ENCODE measurements at places on chromosomes 2 and 18.

DNA sequence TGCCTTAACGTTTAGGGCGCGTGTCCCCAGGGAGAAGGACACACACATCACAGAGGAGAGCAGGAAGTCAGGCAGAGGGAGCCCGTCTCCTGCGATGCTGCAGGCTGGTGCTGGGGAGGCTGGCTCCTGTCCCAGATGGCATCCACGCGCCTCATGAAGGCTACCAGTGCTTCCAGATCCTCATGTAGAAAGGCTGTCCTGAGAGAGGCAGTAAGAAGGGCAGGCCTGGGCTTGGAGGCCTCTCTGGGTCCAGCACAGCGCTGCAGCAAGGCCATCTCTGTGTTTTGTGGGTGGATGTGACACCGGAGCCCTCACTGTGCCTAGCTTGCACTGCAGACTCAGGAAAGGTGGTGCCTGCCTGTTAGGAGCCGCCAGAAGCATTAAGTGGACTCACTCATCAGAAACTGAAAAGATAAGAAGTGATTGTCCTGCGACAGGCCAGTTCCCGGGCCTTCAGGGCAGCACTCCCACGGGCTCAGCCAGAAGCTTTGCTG, 62.7 kb downstream of the FAM168B start:
- DNase-seq: no peak

DNA sequence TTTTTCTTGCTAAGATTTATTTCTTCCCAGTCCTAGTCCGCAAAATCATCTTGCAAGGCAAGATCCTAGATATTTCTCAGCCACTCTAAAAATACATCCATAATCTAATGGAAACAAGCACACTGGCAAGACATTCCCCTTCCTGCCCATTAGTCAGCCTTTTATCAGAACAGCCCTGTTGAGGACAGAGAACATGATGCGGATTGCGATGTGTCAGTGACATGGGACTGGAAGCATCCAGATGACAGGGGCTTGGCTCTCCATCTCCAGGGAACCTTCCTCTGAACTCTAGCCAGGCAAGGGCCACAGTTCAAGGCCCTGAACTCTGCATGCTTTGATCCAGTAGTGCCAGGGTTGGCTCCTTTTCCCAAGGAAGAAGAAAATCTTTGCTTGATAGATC, 70.0 kb downstream of the VSNL1 start:
- no peak for DNase-seq

DNA sequence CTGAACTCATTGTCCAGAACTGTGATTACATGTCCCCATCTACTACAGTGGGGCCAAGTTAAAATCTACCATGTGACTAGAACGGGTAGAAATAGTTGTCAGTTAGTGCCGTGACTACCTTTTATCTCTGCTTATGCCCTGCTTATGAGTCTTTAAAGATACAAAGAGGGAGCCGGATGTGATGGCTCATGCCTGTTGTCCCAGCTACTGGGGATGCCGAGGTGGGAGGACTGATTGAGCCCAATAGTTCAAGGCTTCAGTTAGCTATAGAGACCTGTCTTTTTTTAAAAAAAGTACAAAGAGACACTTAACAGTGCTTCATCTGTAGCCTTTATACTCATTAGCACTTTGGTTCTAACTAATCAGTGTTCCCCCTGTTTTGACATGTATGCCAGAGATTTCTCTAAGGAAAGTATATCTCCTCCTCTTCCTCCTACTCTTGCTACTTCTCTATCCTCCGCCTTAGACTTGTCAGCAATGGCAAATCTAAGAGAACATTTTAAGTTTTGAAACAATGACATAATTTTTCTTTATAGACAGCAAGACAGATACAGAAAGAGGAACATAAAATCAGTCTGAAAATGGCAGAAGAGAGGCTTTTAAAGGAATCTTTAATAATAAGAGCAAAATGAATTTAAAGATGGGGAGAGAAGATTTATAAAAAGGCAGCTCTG, 45.0 kb downstream of the NBEAL1 start:
- no peak for DNase-seq

- DNase-seq: no peak
Observed at GRCh38 chr18:37754141-37754540, 188.5 kb upstream of the CELF4 start.

GRCh38 chr18:58699551-58699950, 28.3 kb downstream of the MALT1 start:
- DNase-seq: no peak

GRCh38 chr18:56112013-56112749, 524.2 kb upstream of the TCF4 start:
- peak; percentile 41 for DNase-seq

- DNase-seq: no peak
Observed at GRCh38 chr18:29629493-29630036, 1413.0 kb downstream of the DSC3 start.

- no peak for DNase-seq
Observed at GRCh38 chr2:121346859-121347258, 61.9 kb upstream of the TFCP2L1 start.

DNA sequence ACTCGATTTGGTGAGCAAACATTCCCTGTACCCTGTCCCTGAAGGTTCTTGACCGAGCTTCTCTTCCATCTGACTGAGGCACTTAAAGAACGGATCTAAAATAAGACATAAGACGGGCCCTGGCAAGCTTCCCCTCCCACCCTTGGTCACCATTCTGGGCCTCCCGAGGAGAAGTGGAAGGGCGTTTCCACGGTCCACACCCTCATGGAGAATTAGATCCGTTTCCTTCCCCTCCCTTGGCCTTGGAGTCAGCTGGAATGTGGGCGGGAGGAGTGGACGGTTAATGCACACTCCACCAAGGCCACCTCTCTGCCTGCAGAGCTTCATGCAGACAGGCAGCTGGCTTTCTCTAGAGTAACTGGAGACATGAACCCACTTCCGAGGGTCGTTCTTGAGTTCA, 257.3 kb upstream of the APCDD1 start:
- no peak for DNase-seq

GRCh38 chr18:52150050-52150449, 189.9 kb upstream of the DCC start:
- no peak for DNase-seq

- no peak for DNase-seq
Observed at GRCh38 chr2:206481056-206481455, 37.7 kb downstream of the ADAM23 start.

- no peak for DNase-seq
Observed at GRCh38 chr2:158783923-158784322, 11.2 kb upstream of the DAPL1 start.

- no peak for DNase-seq
Observed at GRCh38 chr2:170925923-170926322, 3.1 kb upstream of the GORASP2 start.

DNA sequence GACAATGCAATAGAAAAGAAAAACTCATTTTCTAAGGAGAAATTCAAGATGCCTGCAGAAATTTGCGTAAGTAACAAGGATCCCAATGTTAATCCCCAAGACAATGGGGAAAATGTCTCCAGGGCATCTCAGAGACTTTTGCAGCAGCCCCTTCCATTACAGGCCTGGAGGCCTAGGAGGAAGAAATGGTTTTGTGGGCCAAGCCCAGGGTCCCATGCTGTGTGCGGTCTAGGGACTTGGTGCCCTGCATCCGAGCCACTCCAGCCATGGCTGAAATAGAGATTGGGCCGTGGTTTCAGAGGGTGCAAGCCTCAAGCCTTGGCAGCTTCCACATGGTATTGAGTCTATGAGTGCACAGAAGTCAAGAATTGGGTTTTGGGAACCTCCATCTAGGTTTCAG, 103.9 kb upstream of the ACVR1 start:
- DNase-seq: no peak

DNA sequence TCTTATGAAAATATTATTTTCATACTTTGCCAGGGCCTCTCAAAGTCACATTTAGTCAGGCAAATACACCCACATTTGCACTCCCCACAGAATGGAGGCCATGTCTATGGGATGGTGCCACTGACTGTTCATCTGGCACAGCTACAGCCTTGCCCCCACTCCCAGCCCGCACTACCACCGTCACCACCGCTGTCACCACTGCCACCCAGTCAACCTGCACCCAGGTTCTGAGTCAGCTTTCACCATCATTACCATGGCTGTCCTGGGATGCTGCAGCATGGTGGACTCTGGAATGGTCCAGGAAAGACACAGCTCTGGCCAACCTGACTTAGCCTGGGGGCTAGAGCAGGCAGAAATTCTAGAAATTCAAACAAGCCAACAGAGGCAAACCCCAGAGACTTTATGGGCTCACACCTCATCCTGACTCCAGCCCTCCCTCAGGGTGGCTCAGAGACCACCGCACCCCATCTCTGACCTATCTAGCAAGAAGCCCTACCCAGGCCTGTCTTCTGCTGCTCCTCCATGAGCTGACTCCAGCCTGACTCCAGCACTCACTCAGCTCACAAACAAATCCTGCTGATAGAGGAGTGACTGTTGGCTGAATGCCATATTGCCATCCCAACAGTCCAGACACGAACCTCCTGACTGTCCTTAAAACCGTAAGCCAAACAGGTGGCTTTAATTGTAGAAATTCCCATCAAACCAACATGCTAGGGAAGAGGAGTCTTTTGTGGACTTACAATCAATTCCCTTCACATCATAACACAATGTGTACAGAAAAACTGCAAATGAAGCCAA, 28.0 kb downstream of the DNER start:
- no peak for DNase-seq

- no peak for DNase-seq
Observed at GRCh38 chr2:45052388-45052928, 43.2 kb upstream of the SIX2 start.

DNA sequence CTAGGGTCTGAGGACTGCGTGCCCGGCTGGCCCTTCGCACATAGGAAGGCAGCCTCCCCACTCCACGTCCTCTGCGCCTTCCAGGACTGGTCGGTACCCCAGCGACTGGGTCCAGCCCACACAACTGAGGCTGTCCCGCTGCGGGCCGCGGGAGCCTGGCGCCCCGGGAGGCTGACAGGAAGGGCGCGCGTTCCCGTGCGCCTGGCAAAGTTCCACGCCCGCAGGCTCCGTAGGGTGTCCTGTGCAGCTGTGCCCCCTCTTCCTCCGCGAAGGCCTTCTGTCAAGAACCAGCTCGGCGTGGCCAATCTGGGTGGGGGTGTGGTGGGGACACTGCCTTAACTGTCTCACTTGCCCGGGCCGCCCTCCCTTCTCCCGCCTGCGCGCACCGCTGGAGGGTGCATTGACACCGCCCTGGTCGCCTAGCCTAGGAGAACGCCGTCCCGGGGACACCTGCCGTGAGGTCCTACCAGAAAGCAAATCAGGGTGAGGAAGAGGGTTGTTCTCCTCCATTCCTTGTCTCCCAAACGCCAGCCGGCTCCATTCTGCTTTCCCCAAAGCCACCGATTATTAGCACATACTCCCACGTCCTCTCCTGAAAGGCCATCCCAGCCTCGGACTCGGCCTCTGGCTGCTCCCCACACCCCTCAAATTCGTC, 618 bp upstream of the LYPD1 start:
- no peak for DNase-seq

DNA sequence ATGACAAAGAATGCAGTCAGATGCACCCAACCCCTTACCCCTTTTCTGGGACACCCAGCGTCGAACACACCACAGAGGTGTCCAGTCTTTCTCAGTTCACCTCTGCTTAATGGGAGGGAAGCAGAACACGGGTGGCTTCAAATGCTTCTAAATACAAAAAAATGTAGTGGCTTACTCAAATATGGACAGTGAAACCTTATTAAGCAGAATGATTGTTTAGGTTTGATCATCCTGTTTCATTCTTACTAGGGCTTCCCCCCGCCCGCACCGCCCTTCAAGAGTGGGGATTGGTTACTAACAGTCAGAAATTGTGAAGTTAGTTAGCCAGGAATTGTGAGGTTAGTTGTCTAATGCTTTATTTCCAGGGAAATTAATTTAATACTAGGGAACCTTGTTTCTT, 21.6 kb downstream of the ATG16L1 start:
- DNase-seq: no peak

DNA sequence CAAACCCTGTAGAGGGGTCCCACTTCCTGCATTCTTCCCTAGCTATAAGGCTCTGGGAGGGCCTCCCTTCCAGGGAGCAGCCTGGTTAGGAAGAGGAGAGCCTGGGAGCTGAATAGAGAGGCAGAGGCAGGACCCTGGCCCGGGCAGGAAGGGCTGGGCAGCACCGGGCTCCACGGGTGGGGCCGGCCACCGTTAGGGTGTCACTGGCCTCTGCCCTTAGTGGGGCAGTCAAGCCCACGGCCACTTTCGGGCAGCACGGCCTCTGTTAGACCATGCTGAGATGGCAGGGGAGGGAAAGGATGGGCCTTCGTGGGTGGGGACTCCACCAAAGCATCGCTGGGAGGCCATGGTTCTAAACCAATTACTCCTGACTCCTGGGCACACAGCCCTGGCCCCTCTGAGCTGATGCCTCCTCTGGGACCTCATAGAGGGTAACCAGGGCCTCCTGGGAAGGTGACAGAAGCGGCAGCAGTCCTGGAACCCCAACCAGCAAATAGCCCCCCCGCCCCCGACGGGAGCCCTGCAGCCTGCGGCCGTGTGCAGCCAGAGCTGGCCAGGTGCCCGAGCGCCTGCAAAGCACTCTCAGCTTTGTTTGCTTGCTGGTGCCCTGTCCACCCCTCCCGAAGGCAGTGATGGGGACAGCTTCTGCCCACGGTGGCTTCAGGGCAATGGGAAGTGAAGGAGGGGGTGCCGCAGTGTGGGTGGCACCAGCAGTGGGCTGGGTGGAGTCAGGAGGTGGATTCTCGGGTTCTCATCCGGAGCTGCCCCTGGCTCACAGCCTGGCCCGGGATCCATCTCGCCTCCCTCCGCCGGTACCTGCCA, 16.3 kb upstream of the HPCAL1 start:
- no peak for DNase-seq

DNA sequence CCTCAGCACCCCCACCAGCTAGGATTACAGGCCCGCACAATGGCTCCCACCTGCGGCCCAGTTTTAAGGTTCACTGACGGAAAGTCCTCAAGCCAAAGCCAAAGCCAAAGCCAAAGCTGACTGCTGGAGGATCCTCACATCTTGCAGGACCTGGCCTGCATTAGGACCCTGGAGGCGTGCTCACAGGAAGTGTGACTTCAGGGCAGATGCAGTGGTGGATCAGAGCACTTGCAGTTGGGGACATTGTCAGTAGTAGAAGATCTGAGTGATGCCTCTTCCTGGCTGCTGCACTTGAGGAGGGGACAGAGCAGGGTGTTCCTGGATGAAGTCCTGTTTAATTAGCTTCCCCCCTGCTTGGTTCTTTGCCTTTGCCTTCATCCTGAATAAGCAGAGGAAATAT, 69.0 kb upstream of the ALPP start:
- no peak for DNase-seq

DNA sequence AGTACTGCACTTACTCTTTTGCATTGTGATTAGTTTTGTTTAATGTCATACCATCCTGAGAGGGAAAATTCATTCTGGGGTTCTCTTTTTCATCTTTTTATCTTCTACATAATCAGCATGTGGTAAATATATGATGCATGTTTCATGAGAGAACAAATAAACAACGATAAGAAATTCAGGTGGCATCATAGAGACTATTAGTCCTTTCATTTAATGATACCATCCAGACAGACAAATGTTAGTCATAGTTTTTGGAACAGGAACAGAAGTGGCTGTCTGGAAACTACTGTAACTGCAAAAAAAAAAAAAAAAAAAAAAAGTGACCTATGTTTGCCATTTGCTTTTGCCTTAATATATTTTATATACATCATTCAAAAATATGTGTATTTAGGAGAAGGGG, 761.0 kb downstream of the EPHA4 start:
- no peak for DNase-seq

- DNase-seq: no peak
Observed at GRCh38 chr18:49537232-49537896, 24.5 kb upstream of the LIPG start.

Data from LHCN-M2 (cell line).